ENCODE measurements at places on chromosomes 3 and 15. TPM values are rescaled to one million over a fixed set of nuclear protein-coding genes. Genes with fewer than 3 reads are reported as not detected.

GRCh38 chr3:52183786-52184445, 14.0 kb upstream of the ALAS1 start:
- DNase-seq = no peak

The LZTFL1 gene
- 12.6 TPM for total RNA-seq

- no peak for DNase-seq
Measured at GRCh38 chr3:184731786-184732537, 20.1 kb upstream of the MAGEF1 start.

The SPINK8 gene
- not detected for total RNA-seq

DNA sequence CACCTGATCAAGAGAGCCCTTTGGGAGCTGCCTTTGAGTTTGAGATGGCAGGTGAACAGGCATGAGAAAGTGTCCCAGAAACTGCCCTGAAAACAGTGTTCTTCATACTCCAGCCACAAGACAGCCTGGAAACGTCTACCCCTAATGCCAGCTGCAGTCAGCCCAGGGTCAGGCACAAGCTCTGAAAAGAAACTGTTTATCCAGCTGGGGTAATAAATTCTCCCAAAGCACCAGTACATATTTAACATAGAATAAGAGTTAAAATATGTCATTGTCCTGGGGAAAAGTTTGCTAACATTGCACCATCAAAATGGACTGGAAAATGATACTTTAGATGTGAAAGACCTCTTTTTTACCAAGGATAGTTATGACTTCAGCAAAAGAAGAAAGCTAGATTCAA, 66.3 kb downstream of the NEK10 start:
- DNase-seq = no peak

DNA sequence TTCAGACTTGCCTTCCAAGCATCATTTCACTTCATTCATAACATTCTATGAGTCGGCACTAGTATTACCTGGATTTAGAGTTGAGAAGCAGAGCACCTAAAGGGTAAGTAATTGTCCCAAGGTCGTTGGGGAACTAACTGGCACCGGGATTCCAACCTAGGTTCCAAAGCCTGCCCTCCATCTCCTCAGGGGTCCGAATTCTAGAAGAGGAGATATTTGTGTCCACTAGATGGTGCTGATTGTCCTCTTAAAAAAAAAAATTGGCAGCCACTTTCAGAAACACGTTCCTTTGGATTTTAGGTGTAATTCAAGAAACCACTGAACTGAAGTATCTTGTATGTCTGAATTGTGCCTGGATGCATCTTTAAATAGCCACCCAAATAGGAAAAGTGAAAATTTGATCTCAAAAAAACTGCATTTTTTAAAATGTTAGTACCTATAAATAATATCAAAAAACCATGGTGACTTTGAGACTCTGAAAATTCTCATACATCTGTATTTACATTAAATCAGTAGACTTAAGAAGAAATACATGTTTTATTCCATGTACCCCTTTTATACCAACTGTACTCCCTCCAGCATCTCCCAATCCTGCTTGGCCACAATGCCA, 3.9 kb upstream of the FSIP1 start:
- DNase-seq = no peak

GRCh38 chr3:64455351-64455750, 230.1 kb upstream of the PRICKLE2 start:
- DNase-seq = no peak

The HCN4 gene
- total RNA-seq = not detected

DNA sequence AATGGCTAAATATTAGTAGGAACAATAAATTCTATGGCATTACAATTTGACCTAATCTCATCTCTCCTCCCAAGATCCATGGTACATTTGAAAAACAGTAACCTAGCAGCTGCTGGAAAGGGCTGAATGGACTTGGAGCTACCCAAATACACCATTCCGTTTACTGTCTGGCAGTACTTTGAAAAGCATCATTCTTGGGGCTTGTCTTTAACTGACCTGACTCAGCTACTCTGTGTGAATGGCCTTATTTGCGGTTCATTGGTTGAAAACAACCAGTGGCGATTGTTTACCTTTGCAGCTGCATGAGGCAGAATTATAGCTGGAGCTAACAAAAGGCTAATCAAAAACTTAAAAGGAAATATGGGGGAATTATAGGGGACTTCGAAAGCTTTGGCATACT, 311.2 kb upstream of the MCTP2 start:
- no peak for DNase-seq

- no peak for DNase-seq
Measured at GRCh38 chr3:184295771-184296170, 3.3 kb upstream of the PSMD2 start.

The MPI gene
- total RNA-seq = 40.2 TPM

The IL20RB gene
- total RNA-seq = 1.5 TPM

DNA sequence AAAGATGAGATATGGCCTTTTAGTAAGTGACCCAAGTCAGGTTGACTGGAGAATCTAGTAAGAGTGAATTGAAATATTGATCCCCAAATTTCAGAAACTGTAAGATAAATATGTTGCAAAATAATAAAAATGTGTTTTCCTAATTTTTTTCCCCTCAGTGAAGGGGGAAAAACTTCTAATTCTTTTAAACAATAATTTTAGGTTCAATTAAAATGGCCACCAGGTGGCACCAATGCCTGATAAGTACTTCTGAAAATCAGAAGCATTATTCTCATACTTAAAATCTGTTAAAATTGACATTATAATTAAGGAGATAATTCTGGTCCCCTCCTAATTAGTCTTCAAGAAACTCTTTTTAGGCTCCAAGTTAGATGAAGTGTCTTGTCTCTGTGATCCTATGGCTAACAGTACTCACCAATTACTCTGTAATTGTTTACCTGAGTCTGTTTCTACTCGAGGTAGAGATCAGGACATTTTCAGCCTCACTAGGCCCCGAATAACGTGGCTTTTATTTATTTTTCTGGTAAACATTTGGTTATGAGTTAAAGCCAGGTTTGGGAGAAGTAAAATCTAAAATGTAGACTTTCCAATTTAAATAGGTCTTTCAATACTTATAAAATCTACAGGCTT, 52.6 kb downstream of the NMD3 start:
- no peak for DNase-seq

The SAXO2 gene
- total RNA-seq = 15.2 TPM

DNA sequence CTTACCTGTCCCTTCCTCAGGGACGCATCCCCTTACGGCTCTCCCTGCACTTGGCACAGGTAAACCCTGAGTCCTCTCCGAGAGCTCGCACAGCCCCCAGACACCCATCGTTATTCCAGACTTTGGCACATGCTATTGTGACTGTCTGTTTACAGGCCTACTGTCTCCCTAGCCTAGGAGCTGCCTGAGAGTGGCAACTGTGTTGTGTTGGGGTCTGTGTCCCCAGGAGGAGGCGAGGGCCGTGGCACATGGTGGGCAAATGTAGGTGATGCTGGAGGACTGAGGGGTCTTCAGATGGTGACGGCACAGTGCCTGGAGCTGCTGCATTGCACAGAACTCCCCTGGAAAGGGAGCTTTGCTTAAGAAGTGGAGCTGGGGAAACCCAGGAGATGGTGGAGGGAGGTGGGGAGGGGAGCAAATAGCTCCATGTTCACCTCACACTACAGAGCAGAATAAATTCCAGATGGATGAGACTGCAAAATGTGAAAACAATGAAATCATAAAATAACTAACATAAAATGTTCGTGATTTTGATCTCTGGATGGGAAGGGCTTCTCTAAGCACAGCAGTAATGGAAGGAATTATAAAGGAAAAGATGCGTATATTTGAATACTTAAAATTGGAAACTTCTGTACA, 96.5 kb downstream of the SMAD6 start:
- DNase-seq = no peak

- no peak for DNase-seq
Measured at GRCh38 chr3:32869513-32870047, 51.8 kb downstream of the TRIM71 start.

DNA sequence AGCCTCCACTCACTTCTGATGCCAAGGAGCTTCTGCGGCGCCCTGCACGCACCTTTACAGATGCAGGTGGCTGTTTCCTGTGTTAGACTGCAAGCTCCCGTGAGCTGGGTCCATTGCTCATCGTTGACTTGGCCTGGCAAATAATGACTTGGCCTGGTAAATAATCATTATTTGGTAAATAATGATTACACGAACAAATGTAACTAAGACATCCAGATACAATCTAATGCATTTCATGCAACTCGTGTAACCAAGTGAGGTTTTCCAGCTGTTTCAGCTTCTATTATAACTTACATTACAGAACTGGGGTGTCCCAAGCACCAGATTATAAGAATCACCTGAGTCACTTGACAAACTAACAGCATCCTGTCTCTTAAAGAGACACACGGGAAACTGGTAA, 92.1 kb upstream of the BHLHE40 start:
- no peak for DNase-seq

- DNase-seq = no peak
Measured at GRCh38 chr3:66507423-66508260, 6.8 kb upstream of the LRIG1 start.

The AGBL1 gene
- total RNA-seq = not detected

- no peak for DNase-seq
Measured at GRCh38 chr3:183082355-183082915, 16.9 kb downstream of the MCCC1 start.

The GADL1 gene
- total RNA-seq = not detected

The LRRIQ4 gene
- 0.29 TPM for total RNA-seq

The NPTN gene
- 39.0 TPM for total RNA-seq

The MYRIP gene
- total RNA-seq = 0.20 TPM

DNA sequence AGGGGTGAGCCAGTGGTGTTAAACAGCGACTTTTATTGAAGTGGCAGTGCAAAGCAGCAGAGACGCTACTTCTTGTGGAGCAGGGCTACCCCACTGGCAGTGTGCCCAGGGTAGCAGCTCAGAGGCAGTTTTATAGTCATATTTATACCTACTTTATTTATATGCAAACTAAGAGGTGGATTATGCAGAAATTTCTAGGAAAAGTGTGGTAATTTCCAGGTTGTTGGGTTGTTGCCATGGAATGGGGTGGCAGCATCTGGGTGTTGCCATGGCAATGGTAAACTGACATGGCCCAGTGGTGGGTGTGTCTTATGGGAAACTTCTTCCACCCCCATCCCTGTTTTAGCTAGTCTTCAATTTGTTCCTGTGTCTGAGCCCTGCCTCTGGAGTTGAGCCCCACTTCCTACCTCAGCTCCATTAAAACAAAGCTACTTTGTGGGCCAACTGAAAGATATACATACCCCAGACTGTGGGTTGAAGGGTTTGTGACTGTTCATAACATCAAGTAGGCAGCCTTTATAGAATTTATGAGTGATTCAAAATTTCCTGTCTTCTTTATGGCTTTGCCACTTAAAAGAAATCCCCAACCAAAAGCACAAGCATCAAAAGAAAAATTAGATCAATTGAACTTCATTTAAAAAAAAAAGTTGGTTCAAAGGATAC, 60.3 kb downstream of the EBLN2 start:
- DNase-seq = no peak

GRCh38 chr3:195013411-195014361, 257.3 kb downstream of the XXYLT1 start:
- no peak for DNase-seq

DNA sequence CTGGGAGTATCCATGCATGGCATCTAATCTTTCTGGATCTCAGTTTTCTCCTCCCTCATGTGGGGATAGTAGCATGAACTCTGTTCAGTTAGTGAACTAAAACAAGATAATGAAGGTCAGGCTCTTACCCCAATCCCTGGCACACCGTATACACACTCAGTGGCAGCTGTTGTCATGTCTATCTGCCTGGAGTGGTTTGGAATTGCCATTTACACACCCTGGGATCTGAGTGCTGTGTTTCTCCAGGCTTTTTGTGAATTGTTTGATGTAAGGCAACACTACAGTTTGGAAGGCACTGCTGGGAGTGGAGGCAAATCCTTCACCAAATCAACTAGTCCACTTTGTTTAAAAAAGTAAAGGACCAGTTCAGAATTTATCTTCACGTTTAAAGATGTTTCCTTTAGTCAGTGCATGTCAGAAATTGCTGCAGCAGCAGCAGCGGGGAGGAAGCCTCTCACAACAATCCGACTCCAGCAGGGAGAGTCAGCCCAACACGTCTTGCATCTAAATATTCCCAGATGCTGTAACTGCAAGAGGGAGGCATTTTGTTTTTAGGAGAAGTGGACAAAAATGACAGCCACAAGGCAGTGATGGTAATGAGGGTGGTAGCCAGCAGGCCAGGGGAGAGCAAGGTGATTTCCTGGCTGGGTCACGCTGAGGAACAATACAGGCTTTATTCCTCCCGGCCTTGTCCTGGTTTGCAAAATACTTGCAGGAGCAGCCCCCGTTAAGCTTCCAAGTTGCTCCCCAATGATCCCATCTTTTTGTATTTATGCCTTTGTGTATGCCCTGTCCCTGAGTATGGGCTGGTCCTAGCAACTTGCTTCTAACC, 128.5 kb upstream of the LRIG1 start:
- no peak for DNase-seq
